ENCODE measurements at places on chromosomes 6 and 20. TPM values are rescaled to one million over a fixed set of nuclear protein-coding genes. Genes with fewer than 3 reads are reported as not detected.

ASCC3 gene
- total RNA-seq = 70.1 TPM

KCNK16 gene
- not detected for total RNA-seq

DNA sequence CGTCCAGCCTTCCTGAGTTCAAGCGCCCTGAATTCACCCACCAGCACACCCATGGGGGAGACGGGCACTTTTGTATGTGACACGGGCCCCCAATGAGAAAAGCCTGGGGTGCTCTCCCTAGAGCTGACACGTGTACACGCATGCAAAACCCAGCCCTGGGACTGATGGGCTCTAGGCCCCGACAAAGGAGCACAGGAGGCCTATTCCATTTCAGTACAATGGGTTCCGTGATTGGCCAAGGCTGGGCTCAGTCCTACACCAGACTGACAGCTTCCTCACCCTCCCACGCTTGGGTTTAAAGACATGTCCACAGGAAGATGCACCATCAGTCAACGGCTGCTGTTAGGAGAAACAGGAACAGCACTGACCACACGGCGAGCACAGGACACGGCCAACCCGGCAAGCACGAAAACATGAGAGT, 8.8 kb downstream of the ZBTB46 start:
- no peak for DNase-seq

PRRT1 gene
- 0.57 TPM for total RNA-seq

- peak; percentile 36 for DNase-seq
Observed at GRCh38 chr6:112235956-112236355, 18.4 kb downstream of the LAMA4 start.

EYA4 gene
- not detected for total RNA-seq

- no peak for DNase-seq
Observed at GRCh38 chr20:35893942-35894341, 60.4 kb downstream of the SCAND1 start.

DNA sequence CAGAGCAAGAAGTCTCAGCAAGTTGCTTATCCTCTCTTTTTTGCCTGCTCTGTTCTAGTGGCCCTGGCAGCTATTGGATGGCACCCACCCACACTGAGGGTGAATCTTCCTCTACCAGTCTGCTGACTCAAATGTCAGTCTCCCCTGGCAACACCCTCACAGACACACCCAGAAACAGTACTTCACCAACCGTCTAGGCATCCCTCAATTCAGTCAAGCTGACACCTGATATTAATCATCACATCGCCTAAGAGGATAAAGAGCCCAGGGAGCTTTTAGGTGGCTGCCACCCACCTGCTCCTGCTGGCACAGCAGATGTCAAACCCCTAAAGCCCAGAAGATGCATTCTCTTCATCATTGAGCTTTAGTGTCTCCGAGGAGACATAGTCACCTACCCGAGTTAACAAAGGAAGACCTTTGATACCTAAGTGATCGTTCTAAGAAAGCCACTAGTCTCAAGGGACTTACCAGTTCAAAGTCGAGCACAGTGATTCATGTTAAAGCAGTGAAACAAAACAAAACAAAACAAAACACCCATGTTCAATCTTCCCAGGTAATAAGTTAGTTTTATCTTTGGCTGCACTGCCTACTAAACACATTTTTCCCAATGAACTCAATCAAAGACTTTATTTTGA, 97.7 kb upstream of the KCNQ5 start:
- no peak for DNase-seq

- DNase-seq = no peak
Observed at GRCh38 chr6:112113431-112113830, 26.0 kb downstream of the FAM229B start.

RBPJL gene
- total RNA-seq = not detected

KCNK17 gene
- not detected for total RNA-seq

DNA sequence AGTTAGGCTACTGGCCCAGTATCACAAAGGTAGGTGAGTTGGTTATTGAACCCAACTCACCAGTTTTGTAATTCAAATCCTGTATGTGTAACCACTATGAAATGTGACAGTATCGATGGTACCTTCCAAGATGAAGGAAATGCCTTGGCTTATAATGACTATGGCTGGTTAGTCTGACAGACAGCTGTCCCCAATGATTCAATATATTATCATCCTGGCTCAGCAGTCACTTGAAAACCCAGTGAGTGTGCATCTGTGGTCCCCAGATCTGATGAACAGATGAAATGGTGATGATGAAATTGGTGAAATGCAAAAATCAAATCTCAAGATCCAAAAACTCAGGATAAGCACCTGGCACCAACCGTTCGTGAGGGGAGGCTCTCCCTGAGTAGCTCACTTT, 54.8 kb downstream of the TNFRSF21 start:
- DNase-seq = no peak

TCF19 gene
- total RNA-seq = 75.9 TPM

- no peak for DNase-seq
Observed at GRCh38 chr6:151551223-151551857, 57.5 kb downstream of the CCDC170 start.

- no peak for DNase-seq
Observed at GRCh38 chr6:106677282-106677681, 47.9 kb downstream of the QRSL1 start.

RIPK1 gene
- total RNA-seq = 17.1 TPM

DNA sequence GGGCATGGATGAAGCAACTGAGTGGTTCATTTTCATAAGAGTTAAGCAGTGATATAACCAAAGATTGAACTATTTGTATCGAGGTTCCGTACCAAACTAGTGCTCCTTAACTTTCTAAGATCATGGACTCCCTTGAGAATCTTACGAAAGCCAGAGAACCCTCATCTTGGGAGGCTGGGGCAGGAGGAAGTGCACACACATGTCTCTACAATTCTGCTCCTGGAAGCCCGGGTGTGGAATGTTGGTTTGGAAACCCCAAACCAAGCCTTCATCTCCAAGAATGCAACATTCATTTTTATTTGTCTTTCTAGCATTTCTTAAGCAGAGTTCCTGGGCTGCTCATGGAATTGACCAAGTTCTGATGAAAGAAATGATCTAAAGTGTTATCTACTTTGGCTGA, 250.5 kb upstream of the PRND start:
- no peak for DNase-seq

- no peak for DNase-seq
Observed at GRCh38 chr6:82371799-82372546, 8.4 kb downstream of the TPBG start.

DNA sequence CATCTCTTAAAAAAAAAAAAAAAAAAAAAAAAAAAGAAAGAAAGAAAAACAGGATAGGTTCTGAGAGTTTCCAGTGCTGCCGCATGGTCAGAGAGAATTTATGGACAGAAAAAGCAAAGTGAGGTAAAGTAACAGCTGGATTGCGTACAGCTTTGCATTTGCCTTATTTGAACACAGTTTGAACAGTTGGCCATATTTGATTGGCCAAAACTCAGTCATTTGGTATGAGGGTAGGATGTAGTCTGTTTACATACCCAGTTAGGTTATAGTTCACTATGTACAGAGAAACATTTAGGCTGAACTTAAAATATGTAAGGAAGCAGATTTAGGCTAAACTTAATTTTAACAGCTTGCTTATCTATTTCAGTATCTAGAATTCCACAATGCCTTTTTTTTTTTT, 17.5 kb upstream of the L3MBTL1 start:
- DNase-seq = no peak

DNA sequence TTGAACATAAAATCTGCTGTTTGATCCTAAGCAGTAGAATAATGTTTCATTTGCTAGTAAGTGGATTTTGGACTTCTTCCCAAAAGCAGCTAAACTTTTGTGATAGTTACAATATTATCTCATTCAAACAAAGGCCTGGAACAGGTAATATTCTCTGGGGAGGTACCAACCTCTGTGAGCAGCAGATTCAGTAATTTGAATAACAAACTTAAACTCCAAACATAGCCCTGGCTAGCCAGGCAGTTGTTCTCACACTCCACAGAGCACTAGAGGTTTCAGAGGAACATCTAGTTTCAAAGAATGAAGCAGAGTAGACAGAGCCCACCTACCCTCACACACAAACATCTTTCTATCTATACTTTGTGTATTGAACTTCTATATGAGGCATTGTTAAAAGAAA, 40.9 kb downstream of the LGSN start:
- no peak for DNase-seq

PPIL6 gene
- 0.29 TPM for total RNA-seq

- DNase-seq = no peak
Observed at GRCh38 chr20:47355489-47356219, 845 bp downstream of the ZMYND8 start.

DNA sequence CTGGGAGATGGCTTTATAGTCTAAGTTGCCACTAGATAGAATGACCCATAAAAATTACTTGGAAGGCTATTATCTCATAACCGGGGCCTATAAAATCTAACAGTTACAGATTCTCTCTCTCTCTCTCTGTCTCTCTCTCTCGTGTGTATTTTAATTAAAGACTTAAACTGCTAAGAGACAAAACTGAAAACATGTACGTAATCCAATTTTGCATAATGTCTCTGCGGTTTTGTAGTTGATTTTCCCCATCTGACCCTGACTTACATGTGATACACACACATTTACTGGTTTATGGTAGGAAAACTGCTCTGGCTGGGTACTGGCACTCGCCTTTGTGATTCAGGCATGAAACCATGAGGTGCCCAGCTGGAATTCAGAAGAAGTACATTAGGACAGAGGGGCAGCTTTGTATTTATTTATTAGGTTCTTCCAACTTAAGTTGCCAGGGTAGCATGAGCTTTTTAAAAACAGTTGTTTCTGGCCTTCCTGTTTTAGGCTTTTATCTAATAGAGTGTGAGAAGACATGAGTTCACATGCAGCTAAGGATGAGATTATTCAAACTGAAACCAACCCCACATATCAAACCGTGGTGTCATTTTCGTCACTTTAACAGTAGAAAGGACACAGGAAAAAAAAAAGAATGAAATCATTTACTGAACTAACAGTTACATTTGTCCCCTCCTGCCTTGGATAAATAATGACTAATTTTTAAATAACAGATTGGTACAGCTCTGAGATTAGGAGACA, 182.5 kb downstream of the GMPR start:
- peak; percentile 47 for DNase-seq

GRCh38 chr6:142566628-142567396, 265.0 kb downstream of the ADGRG6 start:
- peak; percentile 38 for DNase-seq

TMEM74B gene
- 0.36 TPM for total RNA-seq

DNA sequence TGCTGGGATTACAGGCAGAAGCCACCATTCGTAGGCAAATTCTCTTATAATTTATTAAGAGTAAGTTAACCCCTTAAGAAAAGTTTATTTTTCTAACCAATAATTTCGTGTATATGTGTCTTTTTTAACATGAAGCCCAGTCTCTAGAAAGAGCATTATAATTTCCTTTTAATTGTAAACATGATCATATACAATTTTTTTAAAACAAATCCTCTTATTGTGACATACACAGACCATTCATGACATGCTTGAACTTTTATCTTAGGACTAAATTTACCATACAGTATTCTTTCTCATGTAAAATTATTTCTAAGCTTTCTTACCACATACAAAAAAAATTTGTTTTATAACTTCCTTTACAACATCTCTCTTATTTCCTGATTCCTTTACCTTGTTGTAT, 6.7 kb downstream of the ACOT13 start:
- no peak for DNase-seq

EBF4 gene
- 12.3 TPM for total RNA-seq

- DNase-seq = no peak
Observed at GRCh38 chr6:116557893-116558292, 4.3 kb downstream of the CALHM4 start.

C6orf163 gene
- 1.6 TPM for total RNA-seq

DNA sequence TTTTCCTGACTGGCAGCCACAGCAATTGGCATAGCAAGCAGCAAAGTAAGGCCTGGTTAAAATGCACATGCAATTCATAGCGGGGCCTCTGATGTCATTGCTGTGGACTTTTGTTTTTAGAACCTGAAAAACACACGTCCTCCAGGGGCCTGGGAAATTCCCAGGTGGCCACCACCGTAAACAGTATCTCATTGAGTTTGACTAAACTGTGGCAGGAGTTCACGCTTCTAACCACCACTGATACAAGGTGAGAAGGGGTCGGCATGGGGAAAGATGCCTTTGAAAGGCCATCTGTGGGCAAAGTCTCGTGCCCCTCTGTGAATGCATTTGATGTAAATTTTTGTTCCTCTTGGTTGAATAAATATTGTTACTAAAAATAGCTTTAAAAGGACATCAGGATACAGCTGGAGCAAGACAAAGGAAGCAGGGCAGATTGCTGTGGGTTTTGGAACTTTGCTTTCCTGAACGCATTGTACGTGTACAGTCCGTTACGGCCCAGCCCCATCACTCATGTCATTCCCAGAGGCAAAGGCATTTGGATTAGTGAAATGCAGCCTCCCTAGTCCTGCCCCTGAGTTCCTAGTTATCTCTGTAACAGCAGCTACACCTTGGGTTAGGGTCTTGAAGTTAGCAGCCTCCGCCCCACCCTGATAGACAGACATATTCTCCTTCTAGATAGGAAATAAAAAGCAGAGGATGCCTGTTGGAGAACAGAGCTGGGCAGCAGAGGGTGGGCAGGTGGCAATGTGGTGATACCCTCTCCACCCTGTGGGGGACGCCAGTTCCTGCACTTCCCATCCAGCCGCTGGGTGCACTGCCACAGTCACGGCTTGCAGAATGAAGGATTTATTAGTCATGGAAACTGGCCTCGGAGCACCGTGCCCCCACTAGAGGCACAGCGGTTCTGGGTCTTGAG, 80.3 kb downstream of the ZDHHC14 start:
- DNase-seq = peak; percentile 75

- DNase-seq = no peak
Observed at GRCh38 chr20:4369119-4369797, 352.5 kb upstream of the PRND start.

- DNase-seq = peak; percentile 72
Observed at GRCh38 chr20:59149678-59150504, 13.7 kb upstream of the ZNF831 start.

DNA sequence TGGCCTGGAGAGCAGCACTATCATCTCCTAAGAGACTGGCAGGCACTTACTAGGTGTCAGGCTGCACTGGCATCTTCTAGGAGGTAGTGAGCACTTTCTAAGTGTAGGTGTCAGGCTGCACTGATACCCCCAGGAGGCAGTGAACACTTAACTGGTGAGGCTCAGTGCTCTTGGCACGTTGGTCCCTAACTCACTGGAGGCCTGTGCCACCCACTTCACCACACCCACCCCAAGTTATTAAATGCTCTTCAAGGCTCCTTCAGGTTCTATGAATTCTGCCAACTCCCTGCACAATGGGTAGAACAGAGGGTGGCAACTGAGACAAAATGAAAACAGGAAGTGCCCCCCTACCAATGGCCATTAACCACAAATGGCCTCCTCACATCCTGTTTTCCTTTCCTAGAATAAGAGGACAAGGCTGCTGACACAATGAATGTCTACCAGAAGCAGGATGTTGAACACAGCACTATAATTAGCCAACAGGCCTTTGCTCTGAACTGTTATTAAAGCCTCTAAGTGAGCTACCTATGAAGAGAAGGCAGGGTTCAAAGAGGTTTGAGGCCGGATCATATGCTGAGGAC, 29.4 kb downstream of the NCOA5 start:
- no peak for DNase-seq

Measured in activated T-helper 1 cell treated with anti-CD3 and anti-CD28 coated beads, Interleukin-12 subunit alpha, Interleukin-12 subunit beta, Interleukin-2, Interleukin-4 antibody, amounts not matched to agents 30 ng/mL and 10 ng/mL and 1 ng/mL, durations not matched to agents 14 hours and 24 hours and 36 hours (primary cell).